CD4-positive, alpha-beta T cell (primary cell): ENCODE measurements at places on chromosomes 16 and 17.

DNA sequence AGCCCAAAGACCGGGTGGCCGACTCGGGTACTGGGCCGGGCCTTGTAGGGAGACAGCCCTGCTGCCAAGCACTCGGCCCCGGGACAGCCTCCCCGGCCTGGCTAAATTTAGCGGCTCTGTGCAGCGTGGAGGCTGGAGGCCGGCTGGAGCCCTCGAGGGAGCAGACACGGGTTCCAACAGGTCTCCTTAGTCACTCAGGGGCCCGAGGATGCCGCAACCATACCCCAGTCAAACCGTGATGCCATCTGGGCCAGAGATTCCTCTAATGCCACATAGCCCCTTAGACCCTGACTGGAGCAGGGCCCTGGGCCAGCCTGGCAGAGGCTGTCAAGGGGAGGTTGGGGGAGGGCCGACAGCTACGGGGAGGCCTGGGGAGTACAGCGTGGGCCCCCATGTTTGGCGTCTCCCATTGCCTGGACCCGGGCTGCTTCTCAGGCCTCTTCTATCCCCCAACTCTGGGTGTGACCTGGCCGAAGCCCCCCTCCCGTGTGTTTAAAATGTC is 2.9 kb upstream of the P2RX1 start:
- DNase-seq: no peak

GRCh38 chr17:35176897-35177296 is 17.3 kb downstream of the SLC35G3 start:
- DNase-seq: no peak

DNA sequence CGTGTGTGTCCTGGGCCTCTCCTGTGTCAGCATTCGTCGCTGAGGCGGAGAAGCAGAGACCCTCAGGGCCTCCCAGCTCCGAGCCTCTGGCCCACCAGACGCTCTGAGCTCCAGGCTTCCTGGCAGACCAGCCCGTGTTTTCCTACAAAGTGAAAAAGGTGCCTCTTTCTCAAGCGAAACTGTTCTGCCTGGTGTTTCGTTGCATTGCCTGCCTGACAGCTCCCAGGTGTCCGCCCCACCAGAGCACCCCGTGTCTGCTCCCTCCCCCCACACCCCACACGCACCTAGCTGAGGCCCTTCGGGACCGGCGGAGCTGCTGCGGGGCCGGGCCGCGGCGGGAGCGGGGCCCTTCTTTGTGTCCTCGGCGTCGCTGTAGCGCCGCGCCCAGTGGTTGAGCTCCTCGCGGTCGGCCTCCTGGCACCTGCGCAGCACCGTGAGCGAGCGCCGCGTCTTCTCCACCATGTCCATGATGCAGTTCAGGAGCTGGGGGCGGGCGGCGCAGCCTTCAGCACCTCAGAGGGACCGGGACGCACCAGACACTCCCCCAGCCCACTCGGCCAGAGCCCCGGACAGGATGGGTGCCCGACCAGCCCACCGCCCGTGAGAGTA is 14.7 kb upstream of the PABPN1L start:
- DNase-seq: no peak

- DNase-seq: no peak
These were observed 30.0 kb upstream of the SLC38A10 start for GRCh38 chr17:81324851-81325713.

DNA sequence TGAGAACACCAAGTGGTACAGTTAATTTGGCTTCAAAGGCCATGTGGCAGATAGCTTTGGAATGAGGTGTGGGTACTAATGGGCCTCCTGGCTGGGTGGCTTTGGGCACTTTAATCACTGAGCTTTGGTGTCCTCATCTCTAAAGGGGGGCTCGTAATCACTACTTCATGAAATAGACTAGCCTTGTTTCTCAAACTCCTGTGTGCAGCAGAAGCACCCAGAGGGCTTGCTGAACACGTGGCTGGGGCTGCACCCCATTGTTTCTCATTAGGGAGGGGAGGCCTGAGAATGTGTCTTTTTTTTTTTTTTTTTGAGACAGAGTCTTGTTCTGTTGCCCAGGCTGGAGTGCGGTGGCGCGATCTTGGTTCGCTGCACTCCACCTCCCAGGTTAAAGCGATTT is 5.8 kb downstream of the EPN2 start:
- no peak for DNase-seq

GRCh38 chr17:488993-489757 is 136.6 kb upstream of the RPH3AL start:
- peak; percentile 64 for DNase-seq

- DNase-seq: no peak
These were observed 31.0 kb upstream of the KCNJ2 start for GRCh38 chr17:70138291-70138865.

- DNase-seq: no peak
These were observed at the start of gene CES1 for GRCh38 chr16:55832773-55833691. Gene CES1, minus strand, starts transcription at chr16:55833096. Its CDS starts 41 bp downstream, at chr16:55833055.

GRCh38 chr16:48426244-48427141 is 41.3 kb upstream of the SIAH1 start:
- no peak for DNase-seq

- no peak for DNase-seq
These were observed 455.9 kb upstream of the PSMD7 start for GRCh38 chr16:73840728-73841127.

DNA sequence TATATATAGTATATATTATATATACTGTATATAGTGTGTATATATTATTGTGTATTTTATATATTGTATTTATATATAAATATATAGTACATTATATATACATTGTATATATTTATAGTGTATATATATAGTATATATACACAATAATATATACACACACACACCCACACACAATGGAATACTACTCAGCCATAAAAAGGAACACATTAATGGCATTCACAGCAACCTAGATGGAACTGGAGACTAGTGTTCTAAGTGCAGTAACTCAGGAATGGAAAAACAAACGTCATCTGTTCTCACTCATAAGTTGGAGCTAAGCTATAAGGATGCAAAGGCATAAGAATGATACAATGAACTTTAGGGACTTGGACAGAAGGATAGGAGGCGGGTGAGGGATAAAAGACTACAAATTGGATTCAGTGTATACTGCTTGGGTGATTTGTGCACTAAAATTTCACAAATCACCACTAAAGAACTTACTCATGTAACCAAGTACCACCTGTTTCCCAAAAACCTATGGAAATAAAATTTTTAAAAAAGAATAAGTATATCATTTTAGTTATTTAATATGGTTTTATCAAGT is 201.9 kb upstream of the CDH11 start:
- no peak for DNase-seq

- no peak for DNase-seq
These were observed 25.3 kb downstream of the BFAR start for GRCh38 chr16:14658063-14658462.

GRCh38 chr16:3573146-3573815 is 3.9 kb downstream of the NLRC3 start:
- no peak for DNase-seq

DNA sequence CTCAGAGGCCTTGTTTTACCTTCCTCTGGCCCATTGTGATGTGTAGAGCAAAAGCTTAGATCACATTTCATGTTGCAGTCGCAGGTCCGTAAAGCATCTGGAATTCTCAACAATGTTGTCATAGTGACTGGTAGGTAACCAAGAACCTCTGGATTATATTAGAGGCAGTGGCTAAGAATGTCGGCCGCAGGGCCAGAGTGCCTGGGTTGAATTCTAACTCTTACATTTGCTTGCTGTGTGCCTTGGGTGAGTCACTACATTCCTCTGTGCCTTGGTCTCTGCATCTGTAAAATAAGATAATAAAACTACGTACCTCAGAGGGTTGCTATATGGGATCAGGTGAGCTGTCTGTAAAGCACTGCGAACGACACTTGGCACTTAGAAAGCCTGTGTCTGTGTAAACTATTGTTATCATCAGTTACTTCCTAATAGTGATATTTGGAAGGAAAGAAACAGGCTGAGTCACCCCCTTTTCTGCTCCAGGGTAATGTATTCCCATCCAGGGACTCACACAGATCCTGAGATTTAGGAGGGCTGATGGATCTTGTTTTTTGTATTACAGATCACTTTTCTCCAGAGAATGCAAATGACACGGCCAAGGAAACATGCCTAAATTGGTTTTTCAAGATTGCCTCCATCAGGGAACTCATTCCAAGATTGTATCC is 52.2 kb downstream of the VPS35L start:
- DNase-seq: no peak

- DNase-seq: peak; percentile 44
These were observed 24.6 kb downstream of the GPT2 start for GRCh38 chr16:46908540-46909372.

- DNase-seq: peak; percentile 63
These were observed 62.9 kb downstream of the SMURF2 start for GRCh38 chr17:64599187-64599676.

DNA sequence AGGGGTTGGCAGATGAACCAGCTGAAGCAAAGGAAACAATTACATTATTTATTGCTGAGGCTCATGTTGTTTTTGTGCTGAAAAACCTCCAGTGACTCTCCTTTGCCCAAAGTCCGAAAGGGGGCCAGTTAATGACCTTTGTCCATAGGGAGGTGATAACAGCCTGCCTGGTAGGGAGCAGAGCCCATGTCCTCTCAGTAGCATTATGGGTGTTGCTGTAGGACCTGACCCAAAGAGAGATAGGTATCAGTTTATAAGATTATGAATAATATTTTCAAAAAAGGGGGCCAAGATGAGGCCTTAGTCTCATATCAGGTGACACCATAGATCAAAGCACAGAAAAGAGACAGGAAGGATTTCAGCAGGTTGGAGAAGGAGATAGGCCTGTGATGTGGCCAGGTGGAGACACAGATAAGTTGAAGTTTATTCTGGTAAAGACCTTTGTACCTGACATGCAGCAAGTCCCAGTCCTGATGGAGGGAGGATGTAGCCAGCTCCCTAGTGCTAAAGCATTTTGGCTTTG is 55.1 kb downstream of the CENPV start:
- DNase-seq: no peak

- no peak for DNase-seq
These were observed 62.7 kb upstream of the GAS7 start for GRCh38 chr17:10261098-10261497.

DNA sequence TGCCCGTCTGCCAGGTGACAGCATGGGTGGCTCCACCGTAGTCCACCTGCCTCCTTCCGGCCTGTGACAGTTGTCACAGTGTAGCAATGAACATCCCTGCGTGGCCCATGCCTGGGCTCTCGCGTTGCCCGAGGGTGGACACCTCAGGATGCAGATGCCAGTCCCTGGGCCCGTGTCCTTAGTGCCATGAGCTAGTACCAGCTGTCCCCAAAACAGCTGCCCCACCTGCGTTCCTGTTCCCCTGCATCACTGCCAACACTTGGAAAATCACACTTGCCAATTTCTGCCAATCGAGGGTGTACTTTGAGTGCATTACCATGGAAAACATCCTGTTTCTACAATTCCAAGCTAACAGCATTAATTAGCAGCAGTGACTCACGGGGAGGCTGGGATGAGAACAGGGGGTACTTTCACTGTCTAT is 9.0 kb upstream of the C16orf95 start:
- no peak for DNase-seq

DNA sequence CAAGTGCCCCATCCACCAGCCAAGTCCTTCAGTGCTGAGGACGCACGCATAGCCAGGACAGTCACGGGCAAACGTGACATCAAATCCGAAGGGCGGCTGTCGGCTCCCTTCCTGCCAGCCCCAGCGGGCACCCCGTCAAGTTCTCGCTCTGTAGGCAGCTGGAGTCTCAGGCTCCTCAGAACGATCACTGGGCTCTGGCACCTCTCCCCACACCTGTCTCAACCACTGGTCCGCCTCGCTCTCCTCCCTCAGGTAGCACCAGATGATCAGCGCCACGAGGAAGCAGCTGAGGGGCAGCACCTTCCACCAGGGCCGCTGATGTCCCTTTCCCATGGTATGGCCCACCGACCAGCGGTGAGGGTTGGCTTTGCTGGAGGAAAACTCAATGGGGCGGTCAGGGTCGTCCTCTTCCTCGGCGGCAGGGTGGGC is 422 bp downstream of the UQCC4 start:
- no peak for DNase-seq

DNA sequence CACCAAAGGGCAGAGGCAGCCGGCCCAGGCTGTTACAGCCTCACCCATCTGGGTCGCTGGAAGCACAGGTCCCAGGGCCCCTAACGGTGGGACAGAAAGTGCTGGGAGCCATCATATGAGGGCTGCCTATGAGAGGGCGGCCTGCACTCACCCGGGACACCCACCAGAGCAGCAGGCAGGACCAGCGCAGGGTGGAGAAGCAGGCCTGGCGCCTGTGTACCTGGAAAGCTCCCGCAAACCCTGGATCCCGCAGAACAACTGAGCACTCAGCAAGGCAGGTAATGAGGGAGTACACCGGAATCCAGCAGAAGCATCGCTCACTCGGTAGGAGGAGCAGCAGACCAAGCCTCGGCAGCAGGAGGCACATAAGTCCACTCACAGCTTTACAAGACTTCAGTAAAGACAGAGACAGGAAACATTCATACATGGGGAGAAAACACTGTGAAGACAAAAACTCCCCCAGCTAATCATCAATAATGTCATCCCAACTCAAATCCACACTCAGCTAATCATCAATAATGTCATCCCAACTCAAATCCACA is 31.5 kb upstream of the C16orf95 start:
- no peak for DNase-seq

- DNase-seq: no peak
These were observed 17.7 kb downstream of the KNOP1 start for GRCh38 chr16:19700319-19700781.

DNA sequence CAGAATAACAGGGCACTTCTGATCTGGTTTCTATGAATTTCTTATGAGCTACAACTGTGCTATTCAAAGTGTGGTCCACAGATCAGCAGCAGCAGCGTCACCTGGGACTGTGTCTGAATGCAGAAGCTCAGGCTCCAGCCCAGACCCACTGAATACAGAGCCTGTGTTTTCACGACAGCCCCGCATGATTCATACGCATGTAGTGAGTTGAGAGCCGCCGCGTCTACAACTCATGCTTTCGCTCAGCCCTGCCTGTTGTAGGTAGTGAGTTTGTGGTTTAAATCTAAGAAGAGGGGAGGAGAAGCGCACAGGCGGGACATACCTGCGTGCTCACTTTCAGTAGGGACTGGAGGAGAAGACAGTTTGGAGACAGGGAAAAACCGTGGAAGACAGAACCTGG is 28.5 kb upstream of the ELAC2 start:
- DNase-seq: no peak

- no peak for DNase-seq
These were observed 161.7 kb upstream of the CDH5 start for GRCh38 chr16:66204756-66205155.

DNA sequence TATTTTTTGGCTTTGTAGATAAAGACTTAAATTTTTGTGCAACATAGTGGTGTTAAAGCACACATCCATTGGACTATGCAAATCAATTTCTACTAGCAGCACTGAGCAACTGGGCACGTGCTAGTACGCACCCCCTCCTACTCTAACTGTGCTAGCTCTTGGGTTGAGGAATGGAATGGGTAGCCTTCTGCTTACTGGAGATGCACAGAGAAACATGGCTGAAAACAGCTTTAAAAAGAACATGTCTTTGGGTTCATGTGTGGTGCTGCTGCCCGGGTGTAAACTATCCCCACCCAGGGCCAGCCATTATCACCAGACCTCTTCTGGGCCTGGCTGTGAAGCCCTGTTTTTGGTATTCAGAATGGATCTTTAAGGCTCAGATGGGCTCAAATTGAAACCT is 7.3 kb downstream of the ESRP2 start:
- DNase-seq: no peak
